Caudate nucleus (tissue), 63 donors: ENCODE measurements at places on chromosomes 16 and 17.

- DNase-seq = no peak
These were observed 30.7 kb downstream of the CD300LF start for GRCh38 chr17:74682028-74682427.

DNA sequence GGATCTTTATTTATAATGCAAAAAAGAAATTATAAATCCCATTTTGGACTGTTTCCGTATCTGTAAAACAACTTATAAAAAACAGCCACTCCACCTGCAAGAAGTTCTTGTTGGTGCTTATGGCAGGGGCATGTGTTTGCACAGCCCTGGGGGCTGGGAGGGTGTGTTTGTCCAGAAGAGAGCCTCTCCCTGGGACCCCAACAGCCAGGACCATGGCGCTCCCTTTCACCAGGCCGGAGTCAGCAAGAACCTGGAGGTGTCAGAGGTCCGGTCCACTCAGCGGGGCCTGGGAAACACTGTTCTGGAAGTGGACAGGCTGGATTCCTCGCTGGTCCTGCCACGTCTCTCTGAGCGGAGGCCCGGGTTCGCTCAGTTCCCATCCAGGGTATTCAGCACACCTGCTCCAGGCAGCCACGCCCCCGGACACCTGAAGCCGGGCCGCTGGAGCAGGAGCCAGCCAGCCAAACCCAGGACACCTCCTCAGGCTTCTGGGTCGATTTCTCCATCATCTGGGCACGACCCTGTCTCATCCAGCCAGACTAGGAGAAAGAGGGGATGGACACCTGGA is 18.9 kb upstream of the GINS2 start:
- DNase-seq = no peak

DNA sequence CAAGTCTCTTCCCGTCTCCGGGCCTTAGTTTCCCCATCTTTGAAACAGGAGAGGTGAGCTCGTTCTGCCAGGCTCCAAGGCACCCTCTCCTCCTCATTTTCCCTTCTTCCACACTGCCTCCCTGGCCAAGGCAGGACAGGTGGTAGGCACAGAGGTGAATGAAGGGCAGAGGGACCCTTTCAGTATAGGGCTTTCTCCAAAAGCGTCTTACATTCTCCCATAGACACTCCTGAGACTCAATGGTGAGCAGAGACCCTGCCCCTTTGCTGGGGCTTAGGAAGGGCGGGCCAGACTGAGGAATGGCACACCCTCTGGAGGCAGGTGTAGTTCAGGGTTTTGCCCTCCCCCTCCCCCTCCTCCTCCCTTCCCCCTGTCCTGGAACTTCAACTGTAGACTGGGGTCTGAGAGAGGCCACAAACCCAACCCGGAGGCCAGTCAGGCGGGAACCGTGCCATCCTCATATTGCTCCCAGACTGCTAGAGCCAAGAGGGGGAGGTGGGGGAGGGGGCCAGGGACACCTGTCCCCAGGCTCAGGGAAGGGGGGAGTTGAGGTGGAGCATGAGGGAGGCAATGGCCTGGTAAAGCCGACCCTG is 1.9 kb downstream of the PLEKHH3 start:
- no peak for DNase-seq

- no peak for DNase-seq
These were observed 5.0 kb upstream of the CDH13 start for GRCh38 chr16:82621781-82622180.

DNA sequence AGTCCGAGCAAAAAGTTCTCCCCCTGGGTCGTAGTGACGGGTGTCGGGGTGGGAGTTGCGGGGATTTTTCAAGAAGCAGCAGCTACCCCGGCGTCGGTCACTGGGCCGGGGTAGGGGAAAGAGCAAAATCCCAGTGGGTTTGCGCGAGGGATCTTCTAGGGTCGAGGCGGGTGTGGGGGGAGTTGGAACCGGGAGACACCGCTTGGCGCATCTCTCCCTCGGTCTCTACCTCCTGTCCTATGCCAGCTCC is 2.3 kb upstream of the UBTF start:
- no peak for DNase-seq

- no peak for DNase-seq
These were observed 60.6 kb downstream of the C16orf82 start for GRCh38 chr16:27127308-27127707.

DNA sequence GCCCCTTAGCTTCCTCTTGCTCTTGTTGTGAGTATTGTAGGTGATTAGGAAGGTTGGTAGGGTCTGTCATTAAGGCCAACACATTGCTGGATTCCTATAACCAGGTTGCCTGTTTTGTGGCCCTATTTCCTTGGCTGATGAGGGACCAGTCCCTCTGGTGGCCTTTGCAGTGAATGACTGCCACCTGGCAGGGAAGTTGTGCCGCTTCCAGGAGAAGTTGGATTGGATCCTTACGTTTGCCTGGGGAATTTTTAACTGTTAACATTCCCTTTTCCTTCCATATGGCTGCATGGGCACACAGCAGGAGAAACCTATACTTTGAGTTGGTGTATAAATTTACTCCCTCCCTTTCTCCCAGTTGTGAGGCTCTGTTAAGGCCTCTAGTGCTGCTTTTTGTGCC is 32.4 kb downstream of the LCMT1 start:
- no peak for DNase-seq

DNA sequence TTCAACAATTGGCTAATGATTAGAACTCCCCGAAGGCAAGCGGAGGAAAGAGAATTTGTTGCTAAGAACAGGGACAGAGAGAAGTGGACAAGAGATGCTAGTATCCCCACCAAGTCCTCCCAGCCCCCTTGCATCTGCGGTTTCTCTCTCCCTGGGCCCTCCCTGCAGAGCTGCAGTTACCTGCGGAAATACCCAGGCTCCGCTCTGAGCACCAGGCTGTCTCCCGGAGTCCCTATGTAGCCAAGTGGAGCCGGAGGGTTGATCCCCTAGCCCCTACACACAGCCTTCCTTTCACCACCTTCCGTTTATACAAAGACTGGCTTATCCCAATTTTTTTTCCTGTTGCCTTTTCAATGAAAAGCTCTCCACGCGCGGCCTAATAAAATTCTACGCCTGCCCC is 834.4 kb downstream of the KCNJ2 start:
- DNase-seq = no peak

GRCh38 chr16:56370185-56370874 is 55.0 kb downstream of the AMFR start:
- DNase-seq = no peak

DNA sequence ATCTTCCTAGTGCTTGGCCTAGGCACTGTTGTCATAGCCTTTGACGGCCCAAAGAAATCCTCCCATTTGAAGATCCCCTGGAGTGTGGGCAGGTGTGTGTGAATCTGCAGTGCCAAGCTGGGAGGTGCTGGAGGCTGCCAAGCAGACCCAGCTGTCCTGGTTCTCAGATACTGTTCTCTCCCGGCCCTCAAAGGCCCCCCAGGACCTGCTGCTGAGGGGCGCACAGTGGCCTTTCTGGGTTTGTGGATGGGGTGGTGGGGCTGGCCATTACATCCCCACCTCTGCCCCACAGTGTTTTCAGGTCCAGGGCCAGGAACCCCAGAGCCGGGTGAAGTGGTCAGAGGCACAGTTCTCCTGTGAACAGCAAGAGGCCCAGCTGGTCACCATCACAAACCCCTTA is 60.5 kb downstream of the MRC2 start:
- DNase-seq = no peak

DNA sequence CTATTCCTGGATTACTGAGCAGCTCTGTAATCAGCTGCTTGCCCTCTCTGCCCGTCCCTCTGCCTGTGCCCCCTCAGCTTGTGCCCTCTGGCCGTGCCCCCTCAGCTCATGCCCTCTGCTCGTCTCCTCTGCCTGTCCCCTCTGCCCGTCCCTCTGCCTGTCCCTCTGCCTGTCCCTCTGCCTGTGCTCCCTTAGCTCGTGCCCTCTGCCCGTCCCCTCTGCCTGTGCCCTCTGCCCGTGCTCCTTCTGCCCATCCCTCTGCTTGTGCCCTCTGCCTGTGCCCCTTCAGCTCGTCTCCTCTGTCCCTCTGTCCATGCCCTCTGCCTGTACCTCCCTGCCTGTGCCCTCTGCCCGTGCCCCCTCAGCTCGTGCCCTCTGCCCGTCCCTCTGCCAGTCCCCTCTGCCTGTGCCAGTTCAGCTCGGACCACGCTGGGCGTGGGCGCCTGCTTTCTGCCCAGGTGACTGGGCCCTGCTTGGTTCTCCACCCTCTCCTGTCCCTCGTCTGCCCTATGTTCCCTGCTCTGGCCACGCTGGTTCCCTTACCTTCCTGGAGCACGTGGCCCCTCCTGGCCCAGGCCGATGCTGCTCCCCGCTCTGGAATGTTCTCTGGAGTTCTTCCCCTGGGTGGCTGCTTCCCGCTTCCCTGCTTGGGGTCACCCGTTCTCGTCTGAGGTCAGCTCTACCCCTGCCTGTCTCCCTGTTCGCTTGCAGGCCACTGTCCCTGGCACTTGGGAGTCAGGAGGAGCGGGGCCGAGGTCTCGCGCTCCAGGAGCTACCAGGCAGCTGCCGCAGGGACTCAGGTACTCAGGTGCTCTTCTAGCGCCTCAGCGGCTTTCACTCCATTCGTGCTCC is 63.9 kb downstream of the BANP start:
- DNase-seq = no peak

DNA sequence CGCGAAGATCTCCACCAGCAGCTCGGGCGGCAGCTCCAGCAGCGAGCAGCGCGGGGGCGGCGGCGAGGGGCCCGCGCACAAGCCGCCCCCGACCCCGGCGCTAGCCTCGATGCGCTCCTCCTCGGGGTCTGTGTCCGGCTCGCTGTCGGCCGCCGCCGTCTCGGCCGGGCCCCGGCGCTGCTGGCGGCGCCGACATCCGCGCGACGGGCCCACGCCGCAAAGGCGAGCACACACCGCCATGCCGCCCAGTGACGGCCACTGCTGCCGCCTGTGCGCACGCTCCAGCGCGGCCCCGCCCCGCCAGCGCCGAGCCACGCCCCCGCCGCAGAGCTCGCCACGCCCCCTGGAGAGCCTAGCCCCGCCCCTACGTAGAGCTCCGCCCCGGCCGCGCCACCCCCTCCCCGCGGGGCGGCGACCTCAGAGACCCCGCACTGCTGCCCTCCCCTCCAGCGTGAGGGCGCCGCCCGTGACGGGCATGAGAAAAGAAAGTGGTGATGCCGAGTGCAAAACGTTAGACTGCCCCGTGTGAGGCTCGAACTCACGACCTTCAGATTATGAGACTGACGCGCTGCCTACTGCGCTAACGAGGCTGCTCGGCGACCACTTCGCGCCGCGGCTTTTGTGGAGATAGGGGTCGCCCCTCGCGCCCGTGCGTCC is at the start of gene FBXO31:
TSS of gene FBXO31 (minus strand) at position 272 of the 657 bp plus-strand sequence. CDS start at position 240, 32 bp downstream.
- DNase-seq = peak; percentile 92

GRCh38 chr16:69532641-69533455 is 32.9 kb upstream of the NFAT5 start:
- no peak for DNase-seq

- DNase-seq = no peak
These were observed 5.8 kb upstream of the FOXF1 start for GRCh38 chr16:86504315-86505184.

DNA sequence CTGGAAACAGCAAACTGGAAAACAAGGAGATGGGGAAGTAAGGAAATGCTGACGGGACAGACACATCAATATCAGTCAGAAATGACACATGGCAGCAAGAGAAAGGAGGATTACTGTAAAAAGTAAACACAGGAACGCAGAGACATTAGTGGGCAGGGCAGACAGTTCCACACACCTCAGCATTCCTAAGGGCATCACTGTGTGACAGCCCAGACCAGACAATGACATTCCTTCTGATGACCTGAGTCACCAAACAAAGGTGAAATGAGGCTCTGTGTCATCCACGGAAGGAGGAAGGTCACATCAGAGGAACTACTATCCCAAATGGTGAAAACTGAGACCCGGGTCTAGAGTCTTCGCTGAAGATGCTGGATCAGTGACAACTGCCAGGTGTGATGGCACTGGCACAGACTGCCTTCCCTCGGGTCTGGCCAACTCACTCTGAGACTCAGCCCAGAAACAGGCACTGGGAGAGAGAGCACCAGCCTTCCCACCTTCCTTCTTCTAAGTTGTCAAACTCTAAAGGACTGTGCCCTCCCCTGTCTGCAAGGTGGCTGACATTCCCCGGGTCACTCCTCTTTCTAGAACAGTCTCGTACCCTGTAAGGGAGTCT is 36.7 kb downstream of the TK2 start:
- DNase-seq = no peak

GRCh38 chr17:2964370-2964769 is 99.0 kb downstream of the OR1D5 start:
- no peak for DNase-seq

GRCh38 chr16:63223851-63224250 is 1187.6 kb upstream of the CDH8 start:
- DNase-seq = no peak

GRCh38 chr16:17518441-17518840 is 47.7 kb upstream of the XYLT1 start:
- DNase-seq = no peak

DNA sequence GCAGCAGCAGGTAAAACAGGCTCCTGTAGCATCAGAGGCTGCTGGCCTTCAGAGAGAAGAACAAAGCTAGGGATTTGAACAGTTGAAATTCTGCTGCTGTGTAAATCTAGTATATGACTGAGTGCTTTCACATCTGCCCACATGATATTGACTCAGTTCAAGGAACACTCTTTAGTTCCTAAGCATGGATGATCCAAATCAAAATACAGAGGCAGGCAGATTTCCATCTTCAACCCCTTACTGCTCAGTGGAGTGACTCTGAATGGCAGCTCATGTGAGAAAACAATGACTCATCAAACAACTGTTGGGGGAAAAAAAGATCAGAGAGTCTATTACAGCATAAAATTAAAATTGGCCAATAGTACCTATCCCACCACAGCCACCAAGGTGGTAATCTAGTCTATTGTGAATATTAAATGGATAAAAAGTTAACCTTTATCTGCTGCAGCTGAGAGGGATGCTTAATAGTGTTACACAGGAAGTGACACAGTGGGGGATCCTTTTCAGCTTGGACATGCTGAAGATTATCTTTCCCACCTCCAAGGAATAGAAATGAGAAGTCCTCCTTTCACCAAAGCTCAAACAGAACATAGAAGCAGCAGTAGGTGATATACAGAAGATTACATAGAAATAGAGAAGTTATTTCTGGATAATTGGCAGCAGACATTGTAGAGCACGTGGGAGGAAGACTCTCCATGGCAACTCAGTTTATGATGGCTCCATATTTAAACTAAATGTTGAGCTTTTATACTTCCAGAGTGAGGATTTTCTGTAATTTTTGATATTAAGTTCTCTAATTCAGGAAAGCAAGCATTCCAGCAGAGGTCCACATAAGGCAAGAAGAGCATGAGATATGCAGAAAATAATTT is 239.7 kb upstream of the ERCC4 start:
- peak; percentile 4 for DNase-seq
